ENCODE measurements at places on chromosomes 6 and 20. TPM values are rescaled to one million over a fixed set of nuclear protein-coding genes. Genes with fewer than 3 reads are reported as not detected.

DNA sequence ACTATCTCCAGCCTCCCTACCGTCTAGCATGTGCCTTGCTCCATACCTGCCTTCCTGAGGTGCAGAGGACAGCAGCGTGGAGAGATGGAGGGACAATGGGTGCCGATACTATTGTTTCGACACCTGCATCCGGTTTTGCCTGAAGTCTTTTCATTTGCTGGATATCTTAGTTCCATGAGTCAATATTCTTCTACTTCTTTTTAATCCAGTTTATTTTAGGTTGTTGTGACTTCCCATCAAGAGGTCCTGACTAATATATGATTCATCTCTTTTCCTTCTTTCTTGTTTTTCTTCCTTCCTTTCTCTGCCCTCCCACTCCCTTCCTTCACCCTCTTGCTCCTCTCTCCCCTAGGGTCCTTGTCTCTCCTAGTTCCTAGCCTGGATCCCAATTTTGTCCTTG, 91.4 kb downstream of the CDH26 start:
- no peak for DNase-seq

- no peak for DNase-seq
Measured at GRCh38 chr6:136103763-136104311, 146.3 kb downstream of the MTFR2 start.

GRCh38 chr6:44233567-44234100, 10.2 kb downstream of the SLC29A1 start:
- DNase-seq = no peak

DNA sequence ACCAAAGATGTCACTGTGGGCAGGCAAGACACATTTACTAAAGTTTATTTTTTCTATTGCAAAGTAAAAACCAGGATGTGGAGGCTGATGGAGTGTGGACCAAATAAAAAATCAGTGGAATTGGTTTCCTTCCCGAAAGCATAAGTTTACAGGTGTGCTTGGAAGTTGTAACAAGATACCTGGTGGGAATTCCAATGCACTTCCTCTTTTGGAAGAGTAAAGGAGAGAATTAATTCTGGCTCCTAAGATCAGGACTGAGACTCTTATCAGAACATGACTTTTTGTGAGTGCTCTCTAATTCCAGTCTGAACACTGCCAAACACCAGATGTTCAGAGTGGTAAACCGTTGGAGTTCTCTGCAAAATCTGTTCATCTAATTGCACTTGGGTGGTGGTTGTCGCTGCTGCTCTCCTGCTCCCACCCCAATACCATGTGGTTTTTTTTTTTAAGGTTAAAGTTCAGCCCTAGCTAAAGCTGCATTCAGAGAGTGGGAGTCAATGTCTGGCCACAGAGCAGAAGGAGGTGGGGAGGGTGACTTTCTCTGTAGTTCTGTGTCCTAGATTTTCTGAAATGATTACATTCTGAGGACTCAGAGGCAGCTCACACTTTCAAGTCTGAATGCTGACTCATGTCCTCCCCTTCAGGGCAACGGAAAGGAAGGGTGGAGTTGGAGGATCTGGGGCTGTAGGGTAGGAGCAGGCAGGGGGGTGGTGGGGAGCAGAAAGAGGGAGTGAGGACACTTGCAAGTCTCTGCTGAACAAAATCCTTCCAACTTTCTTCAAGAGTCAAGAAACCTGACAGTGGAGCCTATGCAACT, 275.8 kb upstream of the PRDM1 start:
- peak; percentile 7 for DNase-seq

DNA sequence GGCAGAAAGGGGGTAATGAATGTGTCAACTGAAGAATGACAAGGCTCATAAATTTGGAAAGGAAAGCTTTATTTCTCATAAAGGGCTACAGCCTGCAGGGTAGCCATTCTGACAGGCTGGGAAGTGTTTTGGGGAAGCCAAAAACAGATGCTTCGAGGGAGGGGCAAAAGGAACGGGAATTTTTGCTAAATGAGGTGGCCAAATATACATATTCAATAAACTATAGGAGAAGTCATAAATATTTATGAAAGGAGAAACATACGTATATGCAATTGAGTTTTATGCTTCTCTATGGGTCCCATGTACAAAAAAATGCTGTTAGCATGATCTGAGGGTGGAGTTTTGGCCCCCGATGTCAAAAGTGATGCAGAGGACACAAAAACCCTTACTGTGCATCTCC, 180.7 kb downstream of the FNDC1 start:
- DNase-seq = no peak

DNA sequence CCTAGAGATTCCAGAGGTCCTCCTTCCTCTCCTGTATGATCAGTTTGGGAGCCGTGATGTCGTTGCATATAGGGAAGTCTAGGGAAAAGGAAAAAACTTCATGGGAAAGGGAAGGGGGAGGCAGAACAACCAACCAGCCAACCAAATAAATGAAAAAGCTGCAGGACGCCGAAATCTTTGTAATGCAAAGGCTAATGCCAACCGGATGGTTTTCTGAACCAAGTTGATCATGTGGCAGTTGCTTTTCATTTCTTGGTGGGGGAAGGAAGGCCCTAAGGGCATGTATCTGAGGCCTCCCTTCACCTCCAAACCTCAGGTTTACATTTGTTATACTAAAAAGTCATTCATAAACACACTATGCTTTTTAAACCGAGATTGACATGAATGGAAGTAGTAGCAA, 167.2 kb downstream of the ARID1B start:
- DNase-seq = no peak

- DNase-seq = no peak
Measured at GRCh38 chr6:170083236-170084051, 207.4 kb downstream of the DLL1 start.

IRAK1BP1 gene
- total RNA-seq = 2.5 TPM

MLN gene
- not detected for total RNA-seq

SUMO4 gene
- 1.4 TPM for total RNA-seq
